ENCODE measurements at places on chromosomes 1 and 21.

GRCh38 chr1:168958562-168959289, 147.8 kb upstream of the ATP1B1 start:
- DNase-seq = no peak

DNA sequence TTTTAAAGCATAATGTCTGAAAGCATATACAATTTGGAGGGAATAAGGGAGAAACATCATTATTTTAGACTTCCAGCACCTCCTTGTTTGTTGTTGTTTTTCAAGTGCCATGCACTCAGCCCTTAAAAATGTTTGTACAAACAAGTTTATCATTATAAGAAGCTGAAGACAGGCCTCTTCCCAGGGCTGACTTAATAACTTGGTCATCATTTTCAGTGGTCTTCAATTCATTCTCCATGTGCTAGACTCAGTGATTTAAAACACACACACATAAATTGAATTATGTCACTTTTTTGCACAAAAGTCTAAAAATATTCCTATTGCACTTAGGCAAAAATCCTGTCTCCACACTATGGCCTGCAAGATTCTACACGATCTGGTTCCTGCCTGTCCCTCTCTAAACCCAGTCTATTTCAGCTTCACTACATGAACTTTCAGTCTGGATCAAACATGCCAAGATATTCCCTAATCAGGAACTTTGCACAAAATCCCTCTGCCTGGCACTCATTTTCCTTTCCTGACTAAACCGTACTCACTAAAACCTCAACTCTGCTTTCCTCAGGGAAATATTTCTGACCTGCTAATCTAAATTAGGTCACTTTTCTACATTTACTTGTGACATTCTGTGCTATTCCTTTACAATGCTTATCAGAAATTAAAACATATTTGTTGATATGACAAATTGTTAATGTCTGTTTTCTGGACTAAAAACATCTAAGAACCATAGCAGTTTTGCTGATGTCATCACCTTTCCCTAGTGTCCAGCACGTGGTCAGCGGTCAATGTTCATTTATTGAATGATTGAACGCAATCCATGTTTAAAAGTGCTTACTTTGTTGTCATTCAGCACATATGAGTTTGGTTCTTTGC, 14.8 kb upstream of the GBP5 start:
- DNase-seq = no peak

- DNase-seq = no peak
These were observed 33.0 kb upstream of the PDPN start for GRCh38 chr1:13550663-13551062.

DNA sequence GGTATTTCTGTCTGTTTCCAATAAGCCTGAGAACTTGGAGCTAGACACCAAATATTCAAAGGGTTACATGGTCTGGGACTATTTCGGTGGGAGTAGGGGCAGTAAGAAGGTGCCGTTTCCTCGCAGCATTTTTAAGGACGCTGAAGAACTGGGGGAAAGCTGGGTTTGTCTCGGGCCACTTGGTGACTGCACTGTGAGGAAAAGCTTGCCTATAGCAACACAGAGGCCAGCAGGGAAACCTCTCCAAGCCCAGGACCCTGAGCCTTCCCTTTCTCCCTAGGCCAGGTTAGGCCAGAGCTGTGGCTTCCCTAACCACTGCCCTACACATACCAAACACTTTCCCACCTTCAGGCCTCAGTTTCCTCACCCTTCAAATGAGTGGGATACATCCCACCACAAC, 3.3 kb downstream of the GLIS1 start:
- no peak for DNase-seq

DNA sequence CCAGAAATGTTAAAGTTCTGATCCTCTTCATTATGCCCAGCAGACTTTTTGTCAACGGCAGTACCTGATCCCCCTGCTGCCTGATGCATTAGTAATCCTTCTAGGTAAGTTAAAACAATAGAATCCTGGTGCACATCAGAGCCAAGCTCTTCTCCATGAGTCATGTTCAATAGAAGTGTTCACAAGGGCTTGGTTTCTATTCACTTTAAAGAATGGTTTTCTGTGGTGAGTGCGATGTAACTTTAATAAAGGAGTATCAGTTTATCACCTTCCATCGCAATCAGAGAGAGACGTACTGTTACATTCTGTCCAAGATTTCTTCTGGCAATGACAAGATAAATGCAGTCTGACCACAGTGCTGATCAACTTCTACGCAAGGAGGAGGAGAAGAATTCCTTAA, 96.8 kb downstream of the NRIP1 start:
- no peak for DNase-seq

GRCh38 chr1:43350976-43351375, 7.8 kb upstream of the CDC20 start:
- no peak for DNase-seq

DNA sequence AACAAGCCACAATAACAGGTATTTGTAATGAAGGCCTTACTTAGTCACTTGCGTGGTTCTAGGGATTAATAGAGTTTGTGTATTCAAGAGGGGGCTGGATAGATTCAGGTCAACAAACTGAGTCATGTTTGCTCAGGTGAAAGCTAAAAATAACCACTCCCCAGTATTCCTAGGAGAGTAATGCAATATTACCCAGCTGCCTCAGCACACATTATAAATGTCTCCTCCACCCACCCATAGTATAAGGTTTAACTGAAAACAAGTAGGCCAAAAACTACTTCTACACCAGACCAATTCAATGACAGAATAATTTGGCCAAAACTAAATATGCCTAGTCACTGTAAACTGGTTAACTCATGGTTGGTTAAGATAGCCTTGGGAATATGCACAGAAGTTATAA, 34.4 kb downstream of the WLS start:
- DNase-seq = no peak

DNA sequence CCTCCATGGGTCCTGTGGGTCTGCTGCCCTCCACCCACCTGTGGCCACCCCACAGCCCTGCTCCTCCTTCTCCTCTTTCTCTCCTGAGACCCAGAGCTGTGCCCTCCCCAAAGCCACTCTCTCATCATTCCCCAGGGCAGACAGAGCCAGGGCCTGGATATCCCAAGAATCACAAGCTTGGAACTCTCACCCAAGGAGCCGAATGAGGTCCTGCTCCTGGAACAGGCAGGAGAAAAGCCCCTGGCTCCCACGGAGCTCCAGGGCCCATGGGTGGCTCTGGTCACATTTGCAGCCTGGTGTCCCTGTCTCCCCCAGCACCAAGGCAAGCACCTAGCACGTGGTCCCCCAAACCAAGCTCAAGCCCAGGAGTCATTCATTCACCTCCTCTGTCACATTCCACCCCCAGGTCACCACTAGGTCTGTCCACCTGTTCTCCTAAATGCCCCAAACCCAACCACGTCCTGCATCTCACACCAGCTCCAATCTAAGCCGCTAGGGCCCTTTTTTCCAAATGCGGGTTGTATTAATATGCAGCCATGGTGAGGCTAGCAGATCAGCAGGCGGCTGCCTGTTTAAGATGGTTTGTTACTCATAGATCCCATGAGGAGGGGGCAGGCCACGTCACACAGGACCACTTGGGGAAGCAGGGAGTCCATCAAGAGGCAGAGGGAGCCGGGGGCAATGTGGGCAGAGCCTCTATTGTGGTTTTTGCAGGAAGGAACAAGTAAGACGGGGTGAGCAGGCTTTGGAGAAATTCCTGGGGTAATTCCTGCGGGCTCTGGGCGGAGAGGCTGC, 215.5 kb upstream of the VAMP3 start:
- no peak for DNase-seq

- DNase-seq = no peak
These were observed 45.9 kb downstream of the SLX9 start for GRCh38 chr21:44985441-44986401.

DNA sequence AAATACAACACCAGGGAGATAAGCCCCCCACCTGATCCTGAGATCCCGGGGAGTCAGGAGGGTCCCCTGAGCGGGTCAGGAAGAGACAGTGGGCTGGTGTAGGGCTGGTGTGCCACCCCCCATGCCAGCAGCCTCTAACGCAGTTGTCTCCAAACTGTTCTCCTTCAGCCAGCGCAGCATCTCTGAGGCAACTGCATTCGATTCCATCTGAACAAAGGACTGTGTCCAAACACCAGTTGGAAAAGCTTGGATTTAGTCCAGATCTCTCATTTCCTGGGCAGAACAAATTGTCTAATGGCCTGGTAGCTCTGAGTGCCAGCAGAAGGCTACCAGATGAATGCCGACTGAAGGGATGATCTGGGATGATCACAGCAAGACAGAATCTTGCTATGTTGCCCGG, 44.1 kb upstream of the EIF4G3 start:
- DNase-seq = no peak

- no peak for DNase-seq
These were observed 65.9 kb downstream of the KCNAB2 start for GRCh38 chr1:6111571-6111970.

GRCh38 chr1:234849832-234850231, 239.9 kb upstream of the IRF2BP2 start:
- DNase-seq = no peak

DNA sequence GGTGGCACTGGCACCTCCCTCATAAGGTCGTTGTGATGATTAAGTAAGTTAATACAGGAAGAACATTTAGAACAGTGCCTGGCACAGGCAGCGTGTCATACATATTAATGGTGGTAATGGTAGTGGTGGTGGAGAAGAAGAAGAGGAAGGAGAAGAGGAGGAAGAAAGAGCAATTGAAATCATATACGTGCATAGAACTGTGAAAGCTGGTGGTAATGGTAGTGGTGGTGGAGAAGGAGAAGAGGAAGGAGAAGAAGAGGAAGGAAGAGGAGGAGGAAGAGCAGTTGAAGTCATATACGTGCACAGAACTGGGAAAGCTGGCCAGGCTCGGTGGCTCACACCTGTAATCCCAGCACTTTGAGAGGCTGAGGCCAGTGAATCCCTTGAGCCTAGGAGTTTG, 121.3 kb upstream of the HOOK1 start:
- no peak for DNase-seq

GRCh38 chr1:163076981-163077761, 8.0 kb downstream of the RGS4 start:
- DNase-seq = no peak

GRCh38 chr1:211975152-211975941, 60.0 kb downstream of the INTS7 start:
- DNase-seq = no peak

DNA sequence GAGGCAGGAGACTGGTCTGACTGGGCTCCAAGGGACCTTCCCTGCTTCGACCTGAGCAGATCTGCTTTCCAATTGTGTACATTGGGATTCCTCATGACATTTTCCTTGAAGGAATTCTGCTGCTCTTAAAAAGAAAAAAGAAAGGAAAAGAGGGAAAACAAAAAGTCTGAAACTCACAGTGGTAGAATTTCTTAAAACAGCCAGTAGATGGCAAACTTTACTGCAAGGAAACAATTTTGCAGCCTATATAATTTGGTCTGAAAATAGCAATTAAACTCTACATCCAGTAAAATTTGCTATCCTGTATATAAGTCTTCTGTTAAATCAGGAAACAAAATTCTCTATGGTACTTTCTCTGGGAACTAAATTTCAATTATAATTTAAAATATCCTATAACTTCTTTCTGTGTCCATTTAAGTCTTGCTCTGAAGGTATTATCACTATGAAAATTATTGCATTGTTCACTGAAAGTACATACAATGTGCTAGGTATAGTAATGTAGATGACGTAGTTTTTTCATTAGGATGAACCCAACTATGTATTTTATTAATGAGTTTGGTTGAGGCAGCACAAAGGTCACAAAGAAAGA, 59.8 kb downstream of the CRB1 start:
- peak; percentile 23 for DNase-seq

- no peak for DNase-seq
These were observed 16.9 kb upstream of the CDC14A start for GRCh38 chr1:100335436-100335835.

All from EL (cell line).